ENCODE measurements at places on chromosomes 16 and 17.

- DNase-seq: peak; percentile 98
Observed at GRCh38 chr17:54948380-54948779, 20.1 kb downstream of the COX11 start.

- peak; percentile 59 for DNase-seq
Observed at GRCh38 chr17:18248300-18248731, 10.2 kb downstream of the FLII start.

DNA sequence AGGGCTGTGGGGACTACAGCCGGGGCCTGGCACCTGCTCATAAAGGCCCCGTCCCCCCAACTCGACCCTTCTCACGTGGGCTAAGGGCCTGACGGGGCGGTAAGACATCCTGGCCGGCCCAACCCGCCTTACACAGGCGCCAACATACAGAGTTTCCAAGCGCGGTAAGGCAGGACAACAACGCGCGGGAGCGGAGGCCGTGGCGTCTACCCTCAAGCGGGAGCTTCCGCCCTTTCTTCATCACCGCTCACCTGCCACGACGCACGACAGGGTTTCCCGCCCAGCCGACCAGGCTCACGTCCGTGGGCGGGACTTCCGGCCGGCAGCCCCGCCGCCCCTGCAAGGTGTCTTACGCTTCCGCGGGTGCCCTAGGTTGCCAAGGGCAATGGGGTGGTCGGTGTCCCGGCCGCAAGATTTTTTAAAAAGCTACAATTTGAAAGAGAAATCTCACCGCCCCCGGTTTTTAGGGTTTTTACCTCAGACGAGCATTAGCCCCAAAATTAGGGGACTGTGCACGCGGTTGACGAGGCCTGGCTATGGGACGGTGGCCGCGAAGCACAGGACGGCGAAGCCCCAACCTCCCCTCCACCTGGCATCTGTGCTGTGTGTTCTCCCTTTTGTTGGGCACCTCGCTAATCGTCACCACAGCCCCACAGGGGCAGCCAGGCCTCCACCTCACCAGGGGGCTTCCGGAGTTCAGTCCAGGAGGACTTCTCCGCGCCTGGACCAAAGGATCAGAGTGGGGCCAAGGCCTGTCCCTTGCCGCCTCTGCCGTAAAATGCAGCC is at the start of gene TERB1:
TERB1 (minus strand) TSS at position 265 of the 786 bp plus-strand sequence. CDS start 4,786 bp downstream, outside the sequence.
- DNase-seq: no peak

- DNase-seq: peak; percentile 12
Observed at GRCh38 chr16:85863384-85863774, 35.6 kb upstream of the IRF8 start.

DNA sequence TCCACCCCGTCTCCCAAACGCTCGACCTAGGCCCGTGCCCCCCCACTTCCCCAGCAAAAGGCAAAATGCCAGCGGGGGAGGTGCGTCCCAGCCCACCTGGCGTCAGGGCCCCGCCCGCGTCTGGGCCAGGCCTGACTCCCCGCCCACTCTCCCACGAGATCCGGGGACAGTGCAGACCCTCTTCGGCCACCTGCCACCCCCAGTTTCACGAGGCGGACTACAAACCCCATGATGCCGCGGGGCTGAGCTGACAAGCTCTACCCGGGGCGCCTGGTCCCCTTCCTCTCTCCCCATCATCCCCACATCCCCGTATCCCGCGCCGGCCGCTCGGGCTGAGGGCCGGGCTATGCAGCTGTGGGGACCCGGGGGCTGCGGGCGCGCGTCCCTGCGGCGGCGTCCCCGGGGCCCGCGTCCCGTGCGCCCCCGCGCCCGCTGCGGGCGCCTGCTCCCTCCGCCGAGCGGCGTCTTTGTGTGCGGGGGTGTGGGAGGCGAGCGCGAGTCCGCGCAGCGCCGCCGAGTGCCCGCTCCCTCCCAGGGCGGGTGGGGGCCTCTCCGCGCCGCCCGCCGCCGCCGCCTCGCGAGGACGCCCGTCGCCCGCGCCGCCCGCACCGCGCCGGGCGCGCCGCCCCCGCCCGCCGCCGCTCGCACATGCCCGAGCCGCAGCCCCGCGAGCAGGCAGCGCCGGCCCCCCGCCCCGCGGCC is at the start of gene ANKRD13B:
ANKRD13B (plus strand) TSS at position 283 of the 702 bp plus-strand sequence. CDS start 490 bp downstream, outside the sequence.
- peak; percentile 35 for DNase-seq

Data from HT1080 (cell line).